ENCODE measurements at places on chromosomes 2 and 18. TPM values are rescaled to one million over a fixed set of nuclear protein-coding genes. Genes with fewer than 3 reads are reported as not detected.

- H3K27ac ChIP-seq: no peak overlapping the region
- peaks cover 21% of the 10 kb centered on the region for H3K4me1 ChIP-seq
- no peaks in the 10 kb centered on the region for H3K27me3 ChIP-seq
- H3K4me3 ChIP-seq: no peak overlapping the region
- peaks cover 27% of the 10 kb centered on the region for H3K36me3 ChIP-seq
- no peak for DNase-seq
These were observed 98.7 kb downstream of the STPG4 start for GRCh38 chr2:47056374-47056773.

DNA sequence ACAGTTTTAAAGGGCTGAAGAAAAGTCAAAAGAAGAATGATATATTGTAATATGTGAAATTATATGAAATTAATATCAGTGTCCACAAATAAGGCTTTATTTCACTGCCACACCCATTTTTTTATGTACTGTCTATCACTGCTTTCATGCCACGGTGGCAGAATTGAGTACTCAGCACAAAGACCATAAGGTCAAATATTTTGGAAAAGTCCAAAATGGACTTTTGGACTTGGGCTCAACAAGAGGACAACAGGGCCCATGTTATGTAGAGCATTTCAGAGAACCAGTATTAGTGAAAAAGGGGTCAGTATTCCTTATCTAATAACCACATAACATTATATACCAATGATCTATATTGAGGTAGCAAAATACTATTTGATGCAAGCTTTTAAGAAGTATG, 427.2 kb downstream of the EPHA4 start:
- H3K4me1 ChIP-seq: no peaks in the 10 kb centered on the region
- H3K27ac ChIP-seq: no peak overlapping the region

DNA sequence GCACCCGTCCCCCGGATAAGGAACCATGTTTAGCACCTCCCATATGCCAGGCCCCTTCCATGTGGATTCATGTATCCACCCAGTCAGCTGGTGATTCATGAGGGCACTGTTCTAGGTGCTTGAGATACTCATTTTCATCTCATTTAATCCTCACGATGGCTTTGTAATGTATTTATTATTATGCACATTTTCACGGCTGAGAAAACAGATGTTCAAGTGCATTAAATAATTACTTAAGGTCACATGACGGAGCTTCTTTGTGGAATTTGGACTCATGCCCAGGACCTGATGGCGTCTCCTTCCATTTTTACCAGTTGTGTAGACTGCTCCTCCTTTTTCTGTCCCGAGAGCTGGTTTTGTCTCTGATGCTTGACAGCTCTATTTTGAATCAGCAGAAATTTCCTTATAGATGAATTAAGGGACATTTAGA, 72.2 kb upstream of the RBM44 start:
- H3K4me3 ChIP-seq: no peak overlapping the region
- H3K27ac ChIP-seq: no peak overlapping the region
- H3K36me3 ChIP-seq: peaks cover 23% of the 10 kb centered on the region
- peaks cover 72% of the 10 kb centered on the region for H3K4me1 ChIP-seq
- no peak for DNase-seq
- no peaks in the 10 kb centered on the region for H3K27me3 ChIP-seq

DNA sequence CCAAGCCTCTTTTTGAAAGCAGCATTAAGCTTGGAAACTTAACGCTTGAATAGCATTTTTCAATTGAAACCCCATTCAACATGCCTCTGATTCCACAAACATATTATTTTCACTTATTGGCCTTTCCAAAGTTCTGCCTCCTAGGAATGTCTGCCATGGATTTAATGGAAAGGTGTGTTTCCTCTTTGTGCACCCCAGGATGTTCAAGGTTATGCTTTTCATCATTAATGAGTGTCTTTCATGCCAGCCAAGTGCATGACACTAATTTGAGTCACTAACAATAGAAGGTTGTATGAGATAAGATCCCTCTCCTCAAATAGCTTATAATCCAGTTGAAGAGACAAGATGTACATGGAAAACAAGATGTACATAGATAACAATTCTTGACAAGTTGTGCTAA, 84.7 kb downstream of the ALPK2 start:
- H3K4me3 ChIP-seq: no peak overlapping the region
- no peak for DNase-seq
- no peak overlapping the region for H3K27ac ChIP-seq
- H3K36me3 ChIP-seq: no peaks in the 10 kb centered on the region

DNA sequence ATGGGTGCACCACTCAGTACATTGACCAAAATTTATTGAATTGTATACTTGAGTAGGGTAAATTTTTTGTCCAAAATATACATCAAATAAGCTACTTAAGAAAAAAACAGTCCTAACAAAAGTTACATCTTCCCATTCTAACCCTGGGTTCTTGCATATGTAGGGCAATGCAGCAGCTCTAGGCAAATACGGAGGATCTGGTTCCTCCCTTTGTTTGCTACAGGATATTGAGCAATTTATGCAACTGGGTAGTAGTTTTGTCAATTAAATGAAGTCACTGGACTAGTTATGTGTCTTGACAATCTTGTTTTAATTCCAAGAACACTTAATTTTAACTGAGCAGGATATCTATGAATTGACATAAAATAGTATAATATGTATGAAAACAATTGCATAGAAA, 1507.2 kb upstream of the PIK3C3 start:
- H3K27ac ChIP-seq: no peak overlapping the region
- H3K4me3 ChIP-seq: no peak overlapping the region
- no peaks in the 10 kb centered on the region for H3K27me3 ChIP-seq
- no peaks in the 10 kb centered on the region for H3K36me3 ChIP-seq

GRCh38 chr2:197358931-197359330, 48.4 kb upstream of the ANKRD44 start:
- H3K27me3 ChIP-seq: no peaks in the 10 kb centered on the region
- no peak overlapping the region for H3K4me3 ChIP-seq
- H3K36me3 ChIP-seq: no peaks in the 10 kb centered on the region

DNA sequence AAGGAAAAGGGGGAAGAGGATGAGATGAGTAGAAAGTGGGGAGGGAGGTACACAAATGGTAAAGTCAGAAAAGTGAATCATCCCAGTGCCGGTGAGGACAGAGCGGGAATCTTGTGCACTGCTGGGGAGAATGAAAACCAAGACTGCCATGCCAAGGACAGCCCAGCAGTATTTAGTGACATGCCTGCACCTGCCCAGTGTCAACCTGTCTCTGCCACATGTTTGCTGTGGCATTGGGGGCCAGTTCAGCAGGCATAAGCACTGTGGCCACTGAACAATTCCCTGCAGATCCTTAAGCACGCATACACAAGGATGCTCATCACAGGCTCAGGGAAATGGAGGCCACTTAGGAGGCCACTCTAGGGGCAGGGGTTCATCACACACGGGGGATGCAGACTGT, 5.2 kb upstream of the KCNK3 start:
- peaks cover 39% of the 10 kb centered on the region for H3K27me3 ChIP-seq
- no peak overlapping the region for H3K27ac ChIP-seq
- H3K4me3 ChIP-seq: no peak overlapping the region
- H3K4me1 ChIP-seq: peaks cover 3% of the 10 kb centered on the region
- H3K36me3 ChIP-seq: no peaks in the 10 kb centered on the region

KCNG2 gene
- total RNA-seq: not detected

VWC2L gene
- not detected for total RNA-seq

TLK1 gene
- 83.7 TPM for total RNA-seq

CELF4 gene
- not detected for total RNA-seq

REG1B gene
- total RNA-seq: not detected

CAPN10 gene
- 22.1 TPM for total RNA-seq

All from activated CD4-positive, alpha-beta T cell treated with anti-CD3 and anti-CD28 coated beads for 36 hours (primary cell).